ENCODE measurements at places on chromosomes 16 and 17.
A peak's percentile ranks its signal among the peaks of the same experiment; 100 is the strongest.

GRCh38 chr17:30279156-30279555 is 12.6 kb downstream of the BLMH start:
- DNase-seq: no peak

DNA sequence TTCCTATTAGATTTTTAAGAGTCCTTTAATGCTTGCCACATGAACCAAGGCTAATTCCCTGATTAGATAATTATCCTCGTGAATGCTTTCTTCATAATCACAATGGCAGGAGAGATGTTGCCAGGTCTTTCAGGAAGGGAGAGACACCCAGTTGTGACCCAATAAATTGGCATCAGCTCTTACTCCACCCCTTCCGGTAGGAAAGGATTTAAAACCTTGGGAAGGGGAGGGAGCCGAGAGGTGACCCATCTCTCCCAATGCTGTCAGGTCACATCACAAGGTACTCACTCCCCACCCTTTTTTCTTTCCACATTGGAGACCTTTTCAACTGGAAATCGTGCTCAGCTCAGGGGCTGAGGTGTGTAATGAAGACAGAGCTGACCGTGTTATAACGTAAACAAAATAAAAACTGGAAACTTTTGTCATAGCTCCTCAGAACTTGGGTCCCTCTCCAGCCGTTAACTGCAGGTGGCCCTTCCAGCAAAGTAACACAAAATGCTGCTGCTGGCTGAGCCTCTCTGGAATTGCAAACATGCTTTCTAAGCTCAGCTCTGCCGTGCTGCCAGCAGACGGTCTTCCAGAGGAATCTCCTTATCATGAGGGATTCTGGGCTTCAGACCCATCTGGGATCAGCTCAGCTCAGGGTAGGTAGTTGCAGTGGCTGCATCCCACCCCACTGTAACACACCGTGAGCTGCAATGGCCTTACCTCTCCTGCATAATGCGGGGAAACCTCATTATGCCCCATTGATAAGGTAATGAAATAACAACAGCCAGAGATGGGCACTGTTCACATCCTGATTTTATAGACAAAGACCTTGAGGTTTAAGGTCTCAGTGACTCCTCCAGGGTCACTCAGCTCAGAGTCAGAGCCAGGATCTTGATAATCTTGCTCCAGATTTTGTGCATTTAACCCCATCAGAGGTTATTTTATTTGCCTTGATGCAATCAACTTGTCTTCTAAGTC is 15.6 kb downstream of the TMEM100 start:
- peak; percentile 38 for DNase-seq

GRCh38 chr17:27217631-27218030 is 76.3 kb upstream of the WSB1 start:
- no peak for DNase-seq

DNA sequence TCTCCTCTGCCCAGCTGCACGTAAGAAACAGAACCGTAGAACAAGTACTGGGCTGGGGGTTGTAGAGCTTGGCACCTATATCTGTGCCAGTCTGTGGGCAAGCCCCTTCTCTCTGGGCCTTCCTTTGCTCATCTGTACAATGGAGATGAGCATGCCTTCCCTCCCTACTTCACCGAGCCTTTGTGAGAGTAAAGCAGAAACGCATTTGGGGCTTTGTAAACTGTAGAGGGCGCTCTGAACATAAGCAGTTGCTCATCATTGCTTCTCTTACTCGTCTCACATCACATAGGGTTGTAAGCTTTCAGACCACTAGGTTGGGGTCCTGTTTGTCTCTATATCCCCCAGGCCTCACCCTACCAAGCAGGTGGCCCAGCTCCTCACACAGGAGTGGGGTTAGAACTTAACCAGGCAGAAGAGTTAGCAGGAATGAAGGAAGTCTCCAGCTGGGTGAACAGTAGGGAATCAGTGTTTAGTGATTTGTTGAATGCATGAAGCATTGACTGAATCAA is 15.1 kb downstream of the SAMD14 start:
- DNase-seq: peak; percentile 65

DNA sequence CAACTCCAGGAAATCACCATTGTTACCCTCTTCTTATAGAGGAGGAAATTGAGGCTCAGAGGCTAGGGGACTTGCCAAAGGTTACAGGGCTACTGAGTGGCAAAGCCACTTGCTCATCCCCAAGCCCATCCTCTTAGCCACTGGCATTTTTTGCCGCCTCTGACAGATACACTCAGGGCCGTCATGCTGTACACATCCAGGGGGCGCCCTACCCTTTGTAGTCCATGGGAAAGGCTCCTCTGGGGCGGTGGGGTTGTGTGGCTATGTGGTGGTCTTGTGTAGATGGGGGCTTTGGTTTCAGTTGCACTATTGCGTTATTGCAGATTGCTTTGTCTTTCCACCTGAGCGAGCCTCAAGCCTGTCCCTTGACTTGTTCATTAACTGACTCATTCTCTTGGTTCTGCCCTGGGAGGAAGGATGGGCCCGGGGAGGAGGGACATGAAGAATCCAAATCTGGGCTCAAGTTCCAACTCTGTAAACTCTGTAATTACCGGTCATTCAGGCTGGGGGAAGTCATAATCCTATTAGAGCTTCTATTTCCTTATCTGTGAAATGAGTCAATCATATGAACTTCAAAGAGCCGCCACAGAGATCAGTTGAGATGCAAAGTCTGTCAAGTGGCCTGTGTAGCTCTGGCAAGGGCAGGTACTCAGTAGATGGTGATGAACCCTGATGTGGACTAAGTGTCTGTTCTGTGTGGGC is 2.8 kb downstream of the NOS2 start:
- no peak for DNase-seq

Measured in retina (tissue), 1 donor.